ENCODE measurements at places on chromosomes 11 and 22. TPM values are rescaled to one million over a fixed set of nuclear protein-coding genes. Genes with fewer than 3 reads are reported as not detected.
A peak's percentile ranks its signal among the peaks of the same experiment; 100 is the strongest.

- peak; percentile 63 for DNase-seq
Measured at GRCh38 chr11:18383388-18384156, 10.8 kb upstream of the LDHA start.

GRCh38 chr11:82967381-82967780 is 65.8 kb downstream of the DDIAS start:
- no peak for DNase-seq

DNA sequence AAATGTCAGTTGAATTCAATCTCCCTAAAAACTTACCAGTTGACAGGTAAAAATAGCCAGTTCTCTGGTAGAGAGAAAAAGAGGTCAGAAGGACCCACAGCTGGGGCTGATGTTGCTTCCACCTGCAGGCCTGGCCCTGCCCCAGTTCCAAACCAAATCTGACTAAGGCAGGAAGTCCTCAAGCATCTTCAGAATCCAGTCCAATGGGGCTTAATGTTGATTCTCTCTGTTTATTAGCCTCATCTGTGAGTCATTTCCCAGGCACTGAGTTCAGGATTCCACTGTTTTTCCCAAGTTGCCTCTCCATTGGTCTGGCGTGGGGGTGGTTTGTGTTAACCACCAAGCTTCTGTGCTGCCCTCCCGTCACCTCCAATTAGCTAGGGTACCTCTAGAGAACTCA is 601.8 kb downstream of the INSC start:
- DNase-seq, result no peak

GRCh38 chr11:67629386-67630227 is at the start of gene NUDT8:
NUDT8 (minus strand) TSS chr11:67629937; CDS start chr11:67629911, 26 bp downstream.
- DNase-seq, result peak; percentile 91

DNA sequence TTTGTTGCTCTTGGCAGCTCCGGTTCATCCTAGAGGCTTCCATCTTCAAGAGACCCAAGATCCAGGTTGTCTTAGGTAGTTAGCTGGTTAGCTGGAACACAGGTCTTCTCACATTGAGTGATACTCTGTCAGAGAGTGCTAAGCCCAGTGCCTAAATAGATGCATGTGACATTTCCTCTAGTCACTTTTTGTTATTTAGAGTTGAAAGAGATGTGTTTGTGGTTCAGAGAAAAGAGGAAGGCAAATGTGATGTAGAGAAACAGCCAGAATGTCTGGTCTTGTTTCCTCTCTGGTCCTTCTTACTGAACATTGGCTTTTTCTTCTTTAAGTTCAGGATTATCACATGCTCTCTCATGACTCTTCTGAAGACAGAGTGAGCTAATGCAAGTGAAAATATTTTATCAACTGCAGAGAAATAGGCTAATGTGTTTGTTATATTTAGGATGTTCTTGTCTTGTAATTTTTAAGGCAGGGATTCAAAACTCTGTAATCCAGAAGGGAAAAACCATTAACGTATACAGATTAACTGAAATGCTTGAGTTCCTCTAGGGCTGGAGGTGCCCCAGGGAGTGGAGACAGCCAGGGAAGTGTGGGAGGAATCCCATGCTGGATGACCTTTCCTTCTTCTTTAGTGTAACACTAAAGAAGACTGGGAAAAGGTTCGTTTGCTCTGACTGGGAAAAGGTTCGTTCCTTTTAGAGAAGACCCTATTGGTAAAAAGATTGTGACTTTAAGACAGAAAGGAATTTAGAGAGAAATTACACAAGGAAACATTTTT is 75.4 kb downstream of the SWAP70 start:
- DNase-seq, result no peak

GRCh38 chr11:74478877-74479731 is 11.8 kb upstream of the KCNE3 start:
- no peak for DNase-seq

GRCh38 chr11:80718611-80719291 is 1277.9 kb upstream of the TENM4 start:
- no peak for DNase-seq

DNA sequence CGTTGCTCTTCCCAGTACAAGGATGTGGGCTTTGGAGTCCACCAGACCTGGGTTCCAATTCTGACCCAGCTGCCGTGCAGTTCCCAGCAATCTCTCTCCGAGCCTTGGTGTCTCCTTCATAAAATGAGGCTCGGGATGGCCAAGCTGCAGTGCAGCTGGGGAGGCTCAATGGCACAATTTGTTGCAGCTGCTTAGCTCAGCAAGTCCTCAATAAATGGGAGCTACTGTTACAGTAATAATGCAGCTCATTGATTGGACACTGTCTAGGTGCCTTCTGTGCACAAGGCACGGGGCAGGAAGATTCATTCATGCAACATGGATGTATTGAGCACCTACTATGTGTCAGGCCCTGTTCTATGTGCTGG is 37.1 kb downstream of the SHISAL1 start:
- DNase-seq, result no peak

GRCh38 chr11:85941380-85941973 is 86.3 kb downstream of the CCDC83 start:
- no peak for DNase-seq

GRCh38 chr11:42239188-42239587 is 779.7 kb upstream of the LRRC4C start:
- DNase-seq, result no peak

GRCh38 chr22:24156141-24156912 is 25.0 kb upstream of the SUSD2 start:
- peak; percentile 81 for DNase-seq

- no peak for DNase-seq
Measured at GRCh38 chr22:29149841-29150555, 55.7 kb upstream of the EMID1 start.

- DNase-seq, result no peak
Measured at GRCh38 chr11:38952698-38953097, 2354.7 kb upstream of the RAG2 start.

LMNTD2 gene
- 7.2 TPM for total RNA-seq

DRICH1 gene
- 1.5 TPM for total RNA-seq

DUSP8 gene
- total RNA-seq, result 3.1 TPM
